Muscle of arm (tissue), 14 donors: ENCODE measurements at places on chromosomes 6 and 20. TPM values are rescaled to one million over a fixed set of nuclear protein-coding genes. Genes with fewer than 3 reads are reported as not detected.

GRCh38 chr20:60300374-60300773 lies 342.2 kb downstream of the CDH26 start:
- DNase-seq, result no peak

KCNK16 gene
- polyA plus RNA-seq, result not detected

DNA sequence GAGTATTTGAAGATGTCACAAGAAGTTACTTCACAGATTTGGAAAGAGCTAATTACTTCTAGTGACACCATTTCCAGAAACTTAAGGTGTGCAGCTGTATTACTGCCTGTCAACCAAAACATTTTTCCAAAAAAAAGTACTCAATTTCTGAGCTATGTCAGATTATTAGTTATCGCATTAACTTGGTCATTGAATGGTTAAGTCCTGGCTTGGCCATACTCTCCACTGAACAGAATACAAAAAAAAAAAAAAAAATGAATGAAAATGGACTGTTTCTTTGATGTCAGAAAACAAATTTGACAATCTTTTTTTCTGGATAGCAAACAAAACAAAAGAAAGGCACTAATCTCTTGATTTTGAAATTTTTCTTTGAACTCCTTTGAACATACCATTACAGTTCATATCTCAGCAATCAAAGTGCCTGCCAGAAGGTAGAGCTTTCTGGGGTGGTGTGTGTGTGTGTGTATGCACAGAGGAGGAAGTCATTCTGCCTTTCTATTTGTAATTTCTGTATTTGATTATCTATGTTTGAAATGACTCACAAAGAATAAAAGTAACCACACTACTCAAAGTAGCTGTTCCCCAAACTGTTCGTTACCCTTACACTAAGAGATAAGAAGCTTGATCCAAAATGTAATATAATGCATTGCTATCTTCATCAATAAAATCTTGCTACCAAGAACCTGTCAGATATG lies 210.8 kb upstream of the FUT9 start:
- no peak for DNase-seq

- no peak for DNase-seq
Measured at GRCh38 chr6:113488061-113488460, 369.1 kb upstream of the MARCKS start.

- DNase-seq, result no peak
Measured at GRCh38 chr20:37469531-37469930, 51.5 kb upstream of the NNAT start.

MEI4 gene
- 0.21 TPM for polyA plus RNA-seq

DNA sequence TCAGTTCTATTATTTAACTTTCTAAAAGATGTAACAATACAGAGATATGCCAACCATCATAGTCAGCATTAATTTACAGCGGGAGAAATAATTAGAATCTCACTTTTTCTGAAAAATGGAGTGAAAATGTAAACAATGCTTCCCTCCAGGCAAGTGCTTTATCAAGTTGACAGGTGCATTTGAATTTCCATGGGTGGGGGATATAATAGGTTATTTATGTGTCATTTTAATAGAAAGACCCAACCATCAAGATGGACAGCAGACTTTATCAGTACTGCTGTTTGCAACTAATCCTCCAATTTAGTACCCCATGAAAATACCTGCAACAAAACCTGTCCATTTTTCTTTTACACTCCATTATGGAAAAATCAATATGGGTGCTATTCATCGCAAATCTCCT lies 780.1 kb downstream of the TFAP2A start:
- DNase-seq, result no peak

DNA sequence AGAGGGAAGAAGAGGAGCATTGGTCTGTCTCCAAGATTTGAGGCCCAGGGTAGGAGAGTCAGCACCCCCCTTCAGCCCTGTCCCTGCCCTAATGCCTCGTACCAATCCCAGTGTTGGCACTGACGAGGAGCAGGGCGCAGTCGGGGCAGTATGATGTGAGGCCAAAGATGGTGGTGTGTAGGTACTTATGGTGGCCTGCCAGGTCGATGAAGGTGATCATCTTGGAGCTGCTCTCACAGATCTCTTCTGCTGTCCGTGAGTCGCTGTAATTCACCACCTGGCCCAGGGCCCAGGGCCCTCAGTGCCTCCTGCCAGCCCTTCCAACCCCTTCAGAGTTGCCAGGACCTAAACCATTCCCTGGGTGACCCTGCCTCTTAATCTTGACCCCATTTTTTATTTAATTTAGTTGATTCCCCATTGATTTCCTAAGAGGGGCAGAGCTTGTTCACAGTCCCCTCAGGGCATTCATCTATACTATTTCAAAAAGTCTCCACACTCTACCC lies 4.2 kb downstream of the GTPBP2 start:
- no peak for DNase-seq

ME1 gene
- polyA plus RNA-seq, result 1.9 TPM

EYA4 gene
- 33.5 TPM for polyA plus RNA-seq

GRCh38 chr6:37758647-37759046 lies 60.9 kb upstream of the ZFAND3 start:
- no peak for DNase-seq

- DNase-seq, result no peak
Measured at GRCh38 chr6:38714239-38715015, 684 bp upstream of the DNAH8 start.

- no peak for DNase-seq
Measured at GRCh38 chr6:146357578-146358430, 185.8 kb upstream of the RAB32 start.

DNA sequence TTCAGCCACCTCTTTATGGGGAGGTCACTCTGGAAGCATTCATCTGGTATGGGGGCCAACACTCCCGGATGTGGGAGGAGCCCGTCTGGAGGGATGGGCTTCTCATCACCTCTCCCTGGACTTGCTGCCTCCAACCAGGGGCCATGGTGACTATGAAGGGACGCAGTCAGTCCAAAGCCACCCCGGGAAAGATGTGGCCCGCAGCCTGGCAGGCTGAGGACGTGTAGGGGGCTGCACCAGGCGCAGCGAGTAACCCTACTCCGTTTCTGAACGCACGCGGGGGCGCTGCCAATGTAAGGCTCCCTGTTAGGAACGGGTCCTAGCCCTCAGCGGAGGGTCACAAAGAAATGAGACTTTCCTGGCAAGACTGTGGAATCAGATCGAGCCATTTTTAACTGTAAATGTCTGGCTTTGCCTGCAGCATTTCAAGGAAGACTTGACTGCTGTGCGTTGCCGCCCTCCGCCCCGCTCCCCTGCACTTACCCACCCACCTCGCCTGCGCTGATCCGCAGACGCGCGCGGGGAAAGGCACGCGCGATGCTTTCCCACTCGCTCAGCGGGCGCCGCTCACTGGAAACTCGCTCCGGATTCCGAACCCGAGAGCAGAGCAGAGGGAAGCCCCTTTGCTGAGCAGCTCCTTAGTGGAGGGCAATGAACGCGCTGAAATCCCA lies 55.1 kb downstream of the IL20RA start:
- DNase-seq, result peak; percentile 38

SSTR4 gene
- not detected for polyA plus RNA-seq

RAB44 gene
- polyA plus RNA-seq, result 0.04 TPM

GRCh38 chr6:33977606-33978411 lies 168.1 kb downstream of the GRM4 start:
- DNase-seq, result no peak

GRCh38 chr20:24729896-24730605 lies 219.0 kb upstream of the CST7 start:
- no peak for DNase-seq

IL20RA gene
- 32.9 TPM for polyA plus RNA-seq

GRCh38 chr6:25041485-25042035 lies 105.8 kb upstream of the RIPOR2 start:
- no peak for DNase-seq

DNA sequence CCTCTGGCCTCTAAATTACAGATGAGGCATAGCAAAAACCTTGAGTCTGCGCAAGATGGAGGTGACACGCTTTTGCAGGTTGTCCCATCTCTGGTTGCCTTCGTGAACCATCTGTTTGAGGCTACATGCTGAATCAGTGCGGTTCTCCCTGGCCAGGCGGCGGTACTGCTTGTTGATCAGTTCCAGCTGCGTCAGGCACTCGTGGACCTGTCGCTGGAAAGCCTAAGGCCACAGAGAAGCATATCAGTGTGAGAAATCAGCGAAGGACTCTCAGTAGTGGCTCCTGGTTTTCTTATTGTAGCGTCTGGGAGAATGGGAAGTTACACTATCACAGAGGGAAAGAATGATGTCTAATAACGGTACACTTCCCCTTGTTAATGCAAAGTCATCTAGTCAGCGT lies 344.4 kb downstream of the ESR1 start:
- no peak for DNase-seq

TEAD3 gene
- polyA plus RNA-seq, result 63.1 TPM

GRCh38 chr6:113596387-113597230 lies 260.5 kb upstream of the MARCKS start:
- DNase-seq, result peak; percentile 83

CAGE1 gene
- not detected for polyA plus RNA-seq

DNA sequence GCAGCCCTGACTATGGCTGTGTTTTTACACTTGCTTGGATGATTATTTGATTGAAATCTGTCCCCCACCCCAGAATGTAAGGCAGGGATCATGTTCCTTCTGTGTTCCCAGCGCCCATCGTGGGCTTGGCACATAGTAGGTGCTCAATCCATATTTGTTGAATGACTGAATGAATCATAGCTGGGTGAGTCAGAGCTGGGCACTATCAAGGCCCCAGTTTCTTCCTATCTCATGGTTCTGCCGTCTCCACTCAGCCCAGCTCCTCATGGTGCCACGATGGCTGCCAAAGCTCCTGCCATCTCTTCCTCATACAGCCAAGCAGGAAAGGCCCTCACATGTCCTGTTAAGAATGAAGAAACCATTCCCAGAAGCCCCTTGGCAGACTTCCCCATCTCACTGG lies 29.0 kb downstream of the CEBPB start:
- DNase-seq, result no peak

WFDC9 gene
- polyA plus RNA-seq, result not detected

DNA sequence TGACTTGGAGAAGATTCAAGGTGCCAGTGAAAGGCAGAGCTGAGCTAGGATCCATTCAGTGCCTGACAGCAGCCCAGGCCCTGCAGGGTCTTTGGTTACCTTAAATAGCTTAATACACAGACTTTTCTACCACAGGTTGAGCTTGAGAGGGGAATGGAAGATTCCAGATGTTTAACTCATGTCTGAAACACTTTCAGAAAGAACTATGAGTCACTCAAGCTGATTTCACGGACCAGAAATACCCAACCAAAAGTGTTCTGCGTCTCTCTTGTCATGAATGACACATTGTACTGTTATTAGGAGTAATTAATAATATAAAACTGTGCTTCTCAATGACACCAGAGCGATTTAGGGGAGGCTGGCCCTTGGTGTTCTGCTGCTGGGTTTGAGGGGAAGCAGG lies 6.4 kb upstream of the PMEPA1 start:
- DNase-seq, result no peak

GRCh38 chr20:52722926-52723688 lies 249.1 kb upstream of the TSHZ2 start:
- peak; percentile 3 for DNase-seq

PPP1R11 gene
- 33.9 TPM for polyA plus RNA-seq

DNA sequence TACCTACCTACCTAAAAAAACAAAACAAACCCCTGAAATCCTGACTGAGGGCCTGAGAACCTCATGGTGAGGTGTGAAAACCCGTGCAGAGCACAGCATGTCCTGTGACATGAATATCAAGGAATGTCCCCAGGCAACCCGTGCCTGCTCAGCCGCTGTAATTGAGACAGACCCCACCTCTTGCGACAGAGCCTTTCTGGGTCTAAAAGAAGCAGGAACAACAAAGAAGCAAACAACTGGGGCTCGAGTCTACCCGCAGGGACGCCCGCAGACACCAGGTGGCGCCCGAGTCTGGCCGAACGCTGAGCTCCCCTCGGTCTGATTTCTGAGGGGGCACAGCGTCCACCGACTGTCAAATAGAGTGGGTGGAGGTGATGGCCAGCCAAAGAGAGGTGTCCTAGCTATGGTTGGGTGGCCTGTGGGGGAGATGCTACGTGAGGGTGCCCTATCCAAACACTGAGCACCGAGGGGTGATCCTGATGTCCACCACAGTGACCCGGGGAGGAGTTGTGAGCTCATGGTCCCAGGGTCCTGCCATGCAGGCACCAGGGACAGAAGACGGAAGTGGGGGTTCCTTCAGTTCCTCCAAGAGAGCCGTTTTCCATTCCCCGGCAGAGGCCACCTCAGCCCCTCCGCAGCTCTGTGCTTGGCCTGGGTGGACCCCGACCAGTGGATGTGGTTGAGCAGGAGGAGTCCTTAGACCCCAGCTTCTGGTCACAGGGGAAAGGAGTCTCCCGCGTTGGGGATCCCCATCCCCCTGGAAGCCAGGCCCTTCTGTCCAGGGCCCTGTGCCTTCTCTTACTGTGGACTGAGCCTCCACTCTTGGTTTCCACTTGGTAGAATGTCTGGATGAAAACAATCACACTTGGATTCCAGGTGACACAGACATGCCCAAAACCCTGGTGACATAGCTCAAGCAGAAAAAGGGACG lies 268.2 kb downstream of the CDC5L start:
- DNase-seq, result peak; percentile 60

DNA sequence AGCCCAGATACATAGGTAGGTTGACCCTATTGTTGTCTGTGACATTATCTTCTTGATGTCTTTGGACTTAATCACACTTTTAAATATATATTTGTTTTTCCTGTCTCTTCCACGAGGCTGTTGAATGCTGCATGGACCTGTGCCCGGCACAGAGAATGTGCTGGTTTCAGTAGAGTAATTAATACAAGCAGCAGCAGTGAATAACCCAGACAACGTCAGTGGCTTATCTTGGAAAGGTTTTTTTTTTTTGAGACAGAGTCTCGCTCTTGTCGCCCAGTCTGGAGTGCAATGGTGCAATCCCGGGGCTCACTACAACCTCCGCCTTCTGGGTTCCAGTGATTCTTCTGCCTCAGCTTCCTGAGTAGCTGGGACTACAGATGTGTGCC lies 108.2 kb downstream of the CDH26 start:
- DNase-seq, result no peak

DNA sequence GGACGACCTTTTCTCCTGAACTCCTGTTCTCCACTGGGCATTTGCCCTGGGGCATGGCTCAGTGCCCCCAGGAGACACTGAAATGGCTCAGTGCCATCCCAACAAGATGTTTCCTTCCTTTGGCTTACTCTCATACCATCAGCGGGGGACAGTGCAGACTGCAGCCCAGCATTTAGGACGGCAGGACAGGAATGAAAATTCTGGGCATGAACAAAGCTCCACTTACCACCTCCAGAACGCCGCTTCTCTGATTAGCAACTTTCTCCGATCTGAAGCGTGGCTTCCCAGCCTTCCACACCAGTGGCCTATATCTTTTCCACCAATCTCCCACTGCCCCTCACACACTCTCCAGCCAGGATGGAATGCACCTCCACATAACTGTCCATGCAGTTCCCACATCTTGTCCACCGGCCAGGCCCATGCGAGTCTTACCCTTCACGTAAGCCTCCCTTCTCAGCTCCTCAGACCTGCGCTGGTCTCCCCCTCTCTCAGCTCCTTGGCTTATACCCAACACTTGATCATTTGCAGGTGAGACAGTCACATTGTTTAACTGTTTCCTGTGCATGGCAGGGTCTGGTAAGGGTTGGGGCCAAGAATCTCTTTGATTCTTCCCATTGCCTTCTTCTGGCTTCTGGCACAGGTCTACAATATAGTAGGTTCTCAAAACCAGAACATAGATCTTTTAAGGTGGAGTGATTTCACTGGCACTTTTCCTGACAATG lies 114.5 kb downstream of the FYN start:
- no peak for DNase-seq
